Daoy (cell line): ENCODE measurements at places on chromosomes 3 and 15.

GRCh38 chr3:126616931-126617330, 38.0 kb downstream of the TXNRD3 start:
- no peak for DNase-seq

DNA sequence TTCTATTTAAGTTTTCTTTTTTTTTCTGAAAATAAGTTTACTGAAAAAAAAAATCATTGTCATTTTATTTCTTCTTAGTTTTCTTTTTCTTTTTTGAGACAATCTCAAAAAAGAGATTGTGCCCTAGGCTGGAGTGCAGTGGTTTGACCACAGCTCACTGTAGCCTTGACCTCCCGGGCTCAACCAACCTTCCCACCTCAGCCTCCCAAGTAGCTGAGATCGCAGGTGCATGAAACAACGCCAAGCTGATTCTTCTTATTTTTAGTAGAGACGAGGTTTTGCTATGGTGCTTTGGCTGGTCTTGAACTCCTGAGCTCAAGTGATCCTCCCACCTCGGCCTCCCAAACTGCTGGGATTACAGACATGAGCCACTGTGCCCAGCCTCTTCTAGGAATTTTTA, 65.7 kb upstream of the OSTN start:
- DNase-seq = no peak

- no peak for DNase-seq
Observed at GRCh38 chr15:66097151-66098021, 156.2 kb downstream of the MEGF11 start.

- DNase-seq = no peak
Observed at GRCh38 chr3:27666272-27666671, 55.9 kb downstream of the EOMES start.

DNA sequence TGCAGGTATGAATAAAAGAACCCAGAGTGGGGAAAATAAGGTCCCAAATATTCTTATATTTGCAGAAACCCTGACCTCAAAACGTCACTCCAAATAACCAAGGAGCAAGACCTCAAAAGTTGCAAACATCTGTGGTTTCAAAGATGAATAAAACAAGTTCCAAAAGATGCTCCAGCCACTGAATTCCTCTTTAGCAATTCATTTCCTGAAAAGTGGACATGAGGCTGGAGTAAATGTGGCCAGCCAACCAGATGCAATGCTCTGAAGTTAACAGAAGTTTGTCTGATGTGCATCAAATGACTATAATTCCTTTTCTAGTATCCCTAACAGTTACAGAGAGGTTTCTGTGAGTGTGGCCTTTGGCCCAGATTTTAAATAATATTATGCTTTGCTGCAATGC, 71.2 kb upstream of the WNT5A start:
- no peak for DNase-seq

GRCh38 chr3:127915115-127915936, at the start of gene KBTBD12:
Gene KBTBD12 (plus strand): TSS chr3:127915232. CDS start chr3:127923062, 7,830 bp downstream.
- no peak for DNase-seq

GRCh38 chr3:129708328-129708861, 101.9 kb upstream of the PLXND1 start:
- DNase-seq = no peak

DNA sequence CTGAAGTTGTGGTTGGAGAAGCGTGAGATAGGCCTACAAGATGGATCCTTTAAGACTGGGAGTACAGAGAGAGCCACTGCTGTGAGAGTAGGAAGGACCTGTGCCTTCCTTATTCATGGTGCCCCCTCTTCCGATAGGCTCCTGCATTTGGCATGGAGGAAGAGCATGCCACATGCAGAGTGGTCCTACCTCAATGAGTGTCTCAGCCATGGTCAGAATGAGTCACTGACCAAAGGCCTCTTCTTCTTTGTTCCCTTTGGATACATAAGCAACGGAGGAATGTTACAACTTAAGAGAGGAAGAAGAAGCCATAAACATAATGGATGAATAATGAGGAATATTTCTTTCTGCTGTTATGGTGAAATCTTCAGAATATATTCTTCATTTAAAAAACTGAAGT, 681.2 kb upstream of the GRM7 start:
- DNase-seq = no peak

DNA sequence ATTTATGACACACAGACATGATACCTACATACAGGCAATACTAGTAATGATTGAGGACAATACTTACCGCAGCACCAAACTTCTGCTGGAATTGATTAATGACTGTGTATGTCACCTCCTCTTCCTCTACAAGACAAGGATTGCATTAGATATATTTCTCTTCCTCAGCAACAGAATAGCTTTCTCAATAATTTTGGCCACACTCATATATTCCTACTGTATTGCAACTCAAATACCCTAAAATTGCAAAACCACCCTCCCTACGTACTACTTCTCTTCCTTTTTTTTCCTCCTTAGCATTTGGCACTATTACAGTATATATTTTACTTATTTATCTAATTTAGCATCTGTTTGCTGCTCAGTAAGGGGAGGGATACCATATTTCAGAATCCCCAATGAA, 14.8 kb downstream of the EXD1 start:
- DNase-seq = no peak

- peak; percentile 87 for DNase-seq
Observed at GRCh38 chr3:114706591-114707232, 412.9 kb downstream of the TIGIT start.

DNA sequence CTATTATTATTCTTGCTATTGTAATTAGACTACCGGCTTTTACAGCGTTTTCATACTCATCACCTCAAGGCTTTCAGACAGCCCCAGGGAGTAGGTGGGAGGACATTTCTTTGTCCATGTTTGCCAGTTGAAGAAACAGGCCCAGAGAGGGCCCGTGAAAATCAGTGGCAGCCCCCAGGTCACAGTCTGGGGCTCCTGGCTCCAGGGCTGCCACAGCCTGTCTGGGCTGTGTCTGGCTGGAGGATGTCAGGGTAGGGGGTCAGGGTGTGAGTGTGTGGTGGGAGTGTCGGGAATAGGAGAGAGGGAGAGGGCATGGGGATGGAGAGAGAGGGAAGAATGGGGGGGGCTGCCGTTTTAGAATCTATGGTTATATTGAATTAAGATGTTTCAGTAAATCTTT, 118.2 kb upstream of the TLE3 start:
- no peak for DNase-seq

DNA sequence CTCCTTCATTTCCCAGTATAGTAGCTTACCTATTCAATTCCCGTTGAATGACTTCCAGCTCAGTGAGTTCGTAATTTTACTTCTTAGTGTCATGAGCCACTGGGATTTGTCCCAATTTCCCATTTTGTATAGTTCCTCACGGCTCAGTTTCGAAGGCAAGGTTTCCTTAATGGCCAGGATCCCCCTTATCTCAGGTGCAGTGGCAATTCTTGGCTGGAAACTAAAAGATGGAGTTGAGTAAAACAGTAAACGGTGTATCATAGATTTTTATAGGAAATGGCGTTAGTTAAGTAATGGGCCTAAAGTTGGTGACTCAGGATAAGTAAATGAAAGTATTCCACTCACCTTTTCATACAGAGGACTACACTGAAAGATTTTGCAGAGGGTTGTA, 522 bp upstream of the LMLN start:
- DNase-seq = no peak

GRCh38 chr3:139295040-139295439, 48.8 kb upstream of the MRPS22 start:
- DNase-seq = no peak

DNA sequence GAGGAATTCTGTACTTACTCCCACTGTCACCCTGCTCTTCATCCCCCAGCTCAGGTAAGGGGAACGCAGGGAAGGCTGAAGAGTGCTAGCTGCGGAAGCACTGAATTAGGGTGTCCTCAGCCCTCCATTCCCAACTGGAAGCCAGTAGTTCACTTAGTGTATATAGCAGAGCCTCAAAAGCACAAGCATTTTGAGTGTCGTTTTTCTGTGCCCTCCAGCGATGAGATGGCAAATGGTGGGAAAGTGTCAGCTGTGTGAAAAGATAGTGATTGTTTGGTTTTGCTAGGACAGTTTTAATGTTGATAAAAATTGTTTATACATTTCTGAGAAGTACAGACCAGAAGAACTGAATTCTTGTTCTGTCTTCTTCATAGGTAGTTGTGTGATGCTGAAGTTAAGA, 10.8 kb downstream of the MRPS22 start:
- DNase-seq = no peak

- DNase-seq = no peak
Observed at GRCh38 chr3:18946524-18946923, 201.8 kb upstream of the KCNH8 start.
